ENCODE measurements at places on chromosomes 5 and 9.

DNA sequence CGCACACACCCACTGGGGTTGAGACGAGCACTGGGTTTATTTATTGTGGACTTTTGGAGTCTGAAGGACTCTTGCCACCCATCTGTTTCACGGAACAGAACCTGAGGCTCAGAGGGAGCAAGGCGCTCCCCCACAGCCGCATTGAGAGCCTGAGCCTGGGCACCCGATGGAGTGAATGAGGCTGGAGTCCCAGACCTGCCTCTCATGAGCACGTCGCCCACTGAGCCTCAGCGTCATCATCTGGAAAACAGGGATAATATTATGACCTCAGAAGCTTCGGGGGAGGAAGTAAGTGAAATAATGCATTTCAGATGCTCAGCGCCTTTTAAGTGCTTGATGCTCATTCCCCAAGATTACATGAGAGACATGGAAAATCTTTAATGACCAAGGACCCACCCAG lies 5.5 kb downstream of the NEK6 start:
- DNase-seq: no peak

- DNase-seq: no peak
These were observed 105.3 kb downstream of the LHX2 start for GRCh38 chr9:124116683-124117363.

GRCh38 chr9:20508242-20508641 lies 114.1 kb downstream of the MLLT3 start:
- DNase-seq: no peak

DNA sequence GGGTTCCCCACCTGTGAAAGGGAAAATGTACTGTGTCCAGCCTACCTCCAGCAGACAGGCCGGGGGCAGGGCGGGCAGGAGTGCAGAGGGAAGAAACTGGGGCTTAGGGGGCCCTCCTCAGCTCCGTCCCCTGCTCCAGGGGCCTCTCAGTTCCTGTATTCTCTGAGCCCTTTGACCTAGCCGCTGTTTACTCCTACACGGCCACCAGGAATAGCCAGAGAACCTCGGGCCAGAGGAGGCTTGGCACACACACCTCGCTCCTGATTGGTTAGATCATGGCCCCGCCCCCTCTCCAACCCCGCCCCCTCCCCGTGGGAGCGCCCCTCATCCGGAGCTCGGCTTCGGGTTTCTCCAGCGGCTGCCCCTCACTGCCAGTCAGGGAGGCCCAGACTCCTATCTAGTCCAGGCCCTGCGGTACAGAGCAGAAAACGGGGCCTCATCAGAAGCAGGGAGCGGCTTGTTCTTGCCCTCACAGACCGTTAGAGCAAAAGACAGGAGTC lies 2.2 kb downstream of the ST6GALNAC6 start:
- DNase-seq: peak; percentile 75

- DNase-seq: no peak
These were observed 9.3 kb downstream of the KIAA1191 start for GRCh38 chr5:176352116-176352878.

- DNase-seq: no peak
These were observed 35.5 kb downstream of the POU5F2 start for GRCh38 chr5:93705896-93706295.

DNA sequence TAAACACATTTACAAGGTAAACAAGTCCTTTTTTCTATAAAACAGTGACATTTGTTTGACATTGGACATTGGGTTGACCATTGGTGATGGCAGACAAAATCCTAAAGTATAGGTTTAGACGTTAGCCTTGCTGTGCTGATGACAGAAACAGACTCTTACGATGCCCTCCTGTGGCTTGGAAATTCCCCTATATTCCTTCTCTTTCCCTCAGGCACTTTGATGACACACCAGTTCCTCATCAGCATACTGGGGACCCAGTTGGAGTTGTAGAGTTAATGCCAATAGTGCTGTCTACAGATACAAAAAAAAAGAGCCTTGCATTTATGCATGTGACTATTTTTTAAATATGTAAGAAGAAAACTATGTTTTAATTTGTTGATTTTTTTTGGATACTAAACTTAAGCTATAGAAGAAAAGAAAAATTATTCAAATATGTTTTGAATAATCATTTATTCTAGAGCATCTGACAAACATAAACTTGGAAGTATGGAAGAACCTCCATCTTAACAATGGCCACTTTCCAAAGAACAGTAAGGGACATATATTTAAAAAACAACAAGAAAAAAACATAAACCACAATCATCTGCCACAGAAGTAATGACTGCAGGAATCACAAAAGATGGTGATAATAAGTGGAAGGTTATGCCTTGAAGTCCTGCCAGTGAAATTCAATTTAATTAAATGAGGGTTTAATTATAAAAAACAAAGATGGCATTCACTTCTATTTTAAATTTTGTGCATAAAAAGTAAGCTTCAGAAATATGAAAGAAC lies 75.6 kb upstream of the SNCAIP start:
- DNase-seq: no peak

DNA sequence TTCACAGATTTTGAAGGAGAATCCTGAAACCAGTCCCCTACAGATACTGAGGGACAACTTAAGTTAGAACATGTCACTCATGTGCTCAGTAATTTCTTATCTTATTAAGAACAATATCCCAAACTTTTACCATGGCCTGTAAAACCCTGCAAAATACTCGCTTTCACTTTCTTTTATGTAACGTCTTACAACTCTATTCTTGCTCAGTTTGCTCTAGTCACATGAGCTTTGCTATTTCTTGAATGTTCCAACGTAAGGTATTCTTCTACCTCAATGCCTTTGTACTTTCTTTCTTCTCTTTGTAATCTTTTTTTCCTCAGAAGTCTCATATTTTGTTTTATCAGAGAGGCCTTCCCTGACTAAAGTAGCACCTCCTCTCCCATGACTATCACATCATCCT lies 14.1 kb downstream of the TMEM38B start:
- no peak for DNase-seq

DNA sequence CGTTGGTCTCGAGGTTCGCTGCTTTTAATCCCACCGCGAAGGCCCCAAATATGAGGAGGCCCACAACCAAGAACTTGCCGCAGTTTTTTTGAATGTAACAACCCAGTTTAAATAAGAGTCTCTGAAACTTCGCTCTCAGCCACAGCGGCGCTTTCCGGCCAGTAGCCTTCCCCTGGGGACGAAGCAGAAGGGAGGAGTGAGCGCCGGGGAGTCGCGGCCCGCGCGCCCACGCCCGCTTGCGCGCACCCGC lies 10.4 kb downstream of the PTCH1 start:
- no peak for DNase-seq

DNA sequence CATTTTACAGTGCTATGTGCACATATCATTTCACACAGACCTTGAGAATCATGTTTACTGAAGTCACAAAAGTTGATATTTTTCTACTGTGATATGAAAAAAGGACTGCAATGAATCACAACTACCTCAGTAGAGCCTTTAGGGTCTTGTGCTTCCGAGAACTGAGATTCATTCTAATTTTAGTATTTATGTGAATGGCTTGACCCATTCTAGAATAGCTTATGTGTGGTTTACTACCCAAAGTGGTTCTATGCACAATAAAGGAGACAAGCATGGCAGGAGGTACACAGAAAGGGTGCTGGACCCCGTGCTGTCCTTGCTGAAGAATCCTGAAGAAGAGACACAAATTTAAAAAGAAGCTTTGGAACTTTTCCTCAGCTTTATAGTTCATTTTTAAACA lies 28.2 kb downstream of the MEF2C start:
- DNase-seq: no peak

- DNase-seq: no peak
These were observed 59.2 kb downstream of the NDST1 start for GRCh38 chr5:150567031-150567717.

DNA sequence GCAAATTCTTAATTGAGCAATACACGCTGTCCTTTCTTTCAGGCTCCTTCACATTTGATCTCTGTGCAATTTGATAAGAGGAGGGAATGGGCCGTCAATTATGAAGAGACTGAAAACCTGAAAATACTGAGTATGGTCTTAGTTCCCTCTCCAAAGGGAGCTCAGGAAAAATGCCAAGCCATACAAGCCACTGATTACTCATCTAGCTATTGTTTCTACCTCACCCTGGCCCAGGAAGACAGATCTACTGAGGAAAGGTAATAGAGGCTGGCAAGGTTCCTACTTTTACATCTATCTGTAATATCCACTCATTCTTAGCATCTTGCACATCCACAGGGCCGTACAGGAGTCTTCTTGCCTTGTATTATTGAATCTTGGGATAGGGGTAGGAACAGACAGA lies 23.7 kb upstream of the TNC start:
- DNase-seq: no peak

- DNase-seq: no peak
These were observed 10.3 kb downstream of the OCLN start for GRCh38 chr5:69502767-69503488.
